ENCODE measurements at places on chromosomes 6 and 20. TPM values are rescaled to one million over a fixed set of nuclear protein-coding genes. Genes with fewer than 3 reads are reported as not detected.

GRCh38 chr6:157539900-157540752 lies 159.1 kb downstream of the ZDHHC14 start:
- peaks cover 6% of the 10 kb centered on the region for H3K27me3 ChIP-seq
- peaks cover 36% of the 10 kb centered on the region for H3K4me1 ChIP-seq
- no peak overlapping the region for H3K4me3 ChIP-seq
- H3K27ac ChIP-seq, result no peak overlapping the region

The GTF2H4 gene
- 60.3 TPM for total RNA-seq

The BMP6 gene
- total RNA-seq, result 0.50 TPM

The SPO11 gene
- not detected for total RNA-seq

The C6orf15 gene
- not detected for total RNA-seq

DNA sequence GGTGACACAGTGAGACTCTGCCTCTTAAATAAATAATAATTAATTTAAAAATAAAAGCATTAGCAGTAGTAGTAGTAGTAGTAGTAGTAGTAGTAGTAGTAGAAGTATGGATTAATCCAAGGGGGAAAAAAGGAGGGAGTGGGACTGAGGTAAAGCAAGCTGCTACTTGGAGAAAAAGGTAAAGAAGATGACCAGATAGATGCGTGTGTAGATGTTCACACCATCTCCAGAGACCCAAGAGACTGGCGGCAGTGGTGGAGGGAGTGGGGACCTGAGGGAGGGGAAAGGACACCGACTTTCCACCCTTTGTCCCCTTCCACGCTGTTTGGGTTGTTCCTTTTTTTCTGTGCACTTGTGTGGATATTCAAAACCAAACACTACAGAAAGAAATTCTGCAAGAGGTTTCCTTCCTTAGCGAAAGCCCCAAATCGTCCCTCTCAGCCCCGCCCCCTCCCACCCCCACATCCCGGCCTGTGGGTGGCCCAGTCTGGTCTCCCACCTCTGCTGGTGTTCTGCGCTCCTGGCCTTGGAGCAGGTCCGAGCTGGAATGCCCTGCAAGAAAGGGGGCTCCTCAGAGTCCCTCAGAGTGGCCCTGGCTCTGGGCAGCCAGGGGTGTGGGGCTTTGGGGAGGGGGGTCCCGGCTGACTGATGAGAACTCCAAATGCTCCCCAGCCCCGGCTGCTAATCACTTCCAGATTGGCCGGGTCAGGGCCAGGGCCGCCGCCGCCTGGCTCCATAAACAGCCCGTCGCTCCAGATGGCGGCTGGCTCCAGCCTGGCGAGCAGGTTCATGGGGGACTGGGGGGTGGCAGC lies 60.2 kb downstream of the UBE2V1 start:
- peaks cover 10% of the 10 kb centered on the region for H3K4me1 ChIP-seq
- no peak for DNase-seq
- peaks cover 11% of the 10 kb centered on the region for H3K27me3 ChIP-seq
- H3K27ac ChIP-seq, result no peak overlapping the region
- H3K36me3 ChIP-seq, result no peaks in the 10 kb centered on the region

The SRMS gene
- total RNA-seq, result not detected

GRCh38 chr6:63644668-63645326 lies 9.2 kb downstream of the PHF3 start:
- no peak overlapping the region for H3K4me3 ChIP-seq
- H3K27ac ChIP-seq, result no peak overlapping the region
- DNase-seq, result no peak
- H3K36me3 ChIP-seq, result peaks cover 12% of the 10 kb centered on the region
- peaks cover 21% of the 10 kb centered on the region for H3K4me1 ChIP-seq

The CRISP2 gene
- total RNA-seq, result not detected

The SLC17A2 gene
- not detected for total RNA-seq

GRCh38 chr20:3046677-3047462 lies 1.0 kb downstream of the MRPS26 start:
- no peaks in the 10 kb centered on the region for H3K27me3 ChIP-seq
- DNase-seq, result no peak
- H3K36me3 ChIP-seq, result peaks cover 35% of the 10 kb centered on the region
- H3K4me3 ChIP-seq, result peak overlapping the region; percentile 93

The OR12D2 gene
- total RNA-seq, result not detected

DNA sequence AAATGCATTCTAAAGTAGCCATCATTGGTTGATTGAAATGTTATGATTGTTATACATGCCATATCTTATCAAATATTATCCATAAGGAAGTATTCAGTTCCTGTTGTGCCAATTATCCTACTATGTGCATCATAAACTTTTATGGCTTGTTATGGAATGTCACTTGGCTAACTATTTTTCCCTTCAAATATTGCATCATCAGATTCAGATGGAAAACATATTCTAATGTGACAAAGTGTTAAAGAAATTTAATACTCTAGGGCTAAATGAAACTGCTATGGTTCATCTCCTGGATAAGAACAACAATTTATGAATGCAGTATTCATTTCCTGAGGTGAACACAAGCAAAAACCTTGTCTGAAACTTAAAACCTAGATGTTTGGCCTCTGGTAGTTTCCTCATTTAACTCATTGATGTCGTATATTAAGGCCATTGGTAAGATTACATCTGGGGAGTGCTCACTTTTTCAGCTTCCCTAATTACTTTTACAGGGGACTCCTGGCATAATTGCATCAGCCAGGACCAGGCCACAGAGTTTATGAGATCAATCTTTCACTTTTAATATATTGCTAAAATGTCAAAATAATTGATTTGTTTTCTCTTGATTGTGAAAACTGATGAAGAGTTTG lies 134.9 kb upstream of the CEP162 start:
- no peaks in the 10 kb centered on the region for H3K4me1 ChIP-seq
- no peaks in the 10 kb centered on the region for H3K36me3 ChIP-seq
- H3K4me3 ChIP-seq, result no peak overlapping the region

- no peaks in the 10 kb centered on the region for H3K36me3 ChIP-seq
- no peaks in the 10 kb centered on the region for H3K27me3 ChIP-seq
- H3K4me1 ChIP-seq, result no peaks in the 10 kb centered on the region
- no peak for DNase-seq
These were observed 44.2 kb upstream of the RIPPLY2 start for GRCh38 chr6:83808926-83809325.

GRCh38 chr20:14780508-14780907 lies 443.1 kb upstream of the FLRT3 start:
- H3K4me1 ChIP-seq, result no peaks in the 10 kb centered on the region
- H3K36me3 ChIP-seq, result no peaks in the 10 kb centered on the region
- no peak for DNase-seq
- no peaks in the 10 kb centered on the region for H3K27me3 ChIP-seq

- no peak overlapping the region for H3K27ac ChIP-seq
- H3K4me1 ChIP-seq, result no peaks in the 10 kb centered on the region
These were observed 352.8 kb upstream of the SYNCRIP start for GRCh38 chr6:85995339-85996033.

The RAD21L1 gene
- not detected for total RNA-seq

The WFDC10B gene
- not detected for total RNA-seq

DNA sequence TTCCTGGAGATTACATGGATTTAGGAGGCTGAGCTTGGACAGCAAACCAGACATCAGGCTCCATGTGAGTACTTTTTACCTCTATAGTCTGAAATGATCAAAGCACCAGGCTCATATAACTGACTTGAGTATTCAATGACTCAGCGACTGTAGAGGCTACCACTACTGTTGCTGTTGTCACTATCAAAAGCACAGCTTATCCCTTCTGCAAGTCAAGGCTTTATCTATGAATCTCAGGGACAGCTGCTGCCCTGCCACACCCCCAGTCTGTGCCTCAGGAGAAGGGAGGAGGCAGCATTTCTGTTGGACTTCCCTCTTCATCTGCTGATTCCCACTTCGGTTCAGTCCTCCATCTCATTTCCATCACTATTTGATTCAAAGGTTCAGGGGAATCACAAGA lies 80.5 kb upstream of the CNR1 start:
- no peaks in the 10 kb centered on the region for H3K36me3 ChIP-seq
- H3K4me1 ChIP-seq, result no peaks in the 10 kb centered on the region
- DNase-seq, result no peak
- H3K27me3 ChIP-seq, result no peaks in the 10 kb centered on the region
- H3K27ac ChIP-seq, result no peak overlapping the region

- H3K4me3 ChIP-seq, result no peak overlapping the region
- no peaks in the 10 kb centered on the region for H3K36me3 ChIP-seq
- H3K27ac ChIP-seq, result no peak overlapping the region
- DNase-seq, result no peak
These were observed 46.1 kb upstream of the JAG1 start for GRCh38 chr20:10719740-10720385.

DNA sequence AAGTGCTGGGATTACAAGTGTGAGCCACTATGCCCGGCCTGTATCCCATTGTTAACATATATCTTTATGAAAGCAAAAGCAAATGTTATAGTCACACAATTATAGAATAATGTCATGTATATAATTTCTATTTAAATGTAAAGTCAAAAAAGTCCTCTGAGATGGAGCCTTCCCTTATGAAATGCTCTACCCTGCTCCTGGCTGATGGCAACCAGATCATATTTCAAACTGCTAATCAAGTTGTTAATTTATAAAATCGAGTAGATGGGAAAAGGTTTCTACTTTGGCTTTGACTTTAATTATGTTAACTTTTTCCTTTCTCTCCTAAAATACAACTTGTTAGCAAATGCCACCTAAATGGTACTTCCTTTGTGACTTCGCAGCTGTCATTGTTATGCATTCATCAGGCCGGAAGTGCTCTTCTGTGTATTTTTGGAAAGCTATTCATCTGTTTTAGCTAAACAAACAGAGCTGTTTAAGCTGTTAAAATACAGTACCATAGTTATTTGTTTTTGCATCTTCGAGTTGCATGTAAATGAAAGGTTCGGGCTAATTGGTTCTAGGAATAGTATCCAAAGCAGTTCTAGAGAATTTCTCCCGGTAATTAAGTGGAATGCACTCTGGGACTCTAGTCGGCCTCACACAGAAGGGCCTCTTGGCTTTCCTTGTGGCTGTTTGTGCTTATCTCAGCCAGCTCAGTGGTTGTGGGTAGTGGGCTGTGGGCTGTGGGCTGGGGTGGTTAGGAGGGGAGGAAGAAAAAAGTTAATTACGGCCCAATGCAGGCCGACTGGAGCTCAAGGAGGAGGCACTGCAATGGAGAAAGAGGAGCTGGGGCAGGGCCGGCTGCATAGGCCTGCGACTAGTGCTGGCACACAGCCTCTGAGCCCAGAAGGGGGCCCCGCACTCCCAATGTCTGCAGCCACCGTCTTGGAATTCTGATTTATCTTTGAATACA lies 34.8 kb downstream of the SLC35D3 start:
- H3K27me3 ChIP-seq, result peaks cover 29% of the 10 kb centered on the region
- DNase-seq, result no peak
- no peak overlapping the region for H3K27ac ChIP-seq
- no peak overlapping the region for H3K4me3 ChIP-seq

DNA sequence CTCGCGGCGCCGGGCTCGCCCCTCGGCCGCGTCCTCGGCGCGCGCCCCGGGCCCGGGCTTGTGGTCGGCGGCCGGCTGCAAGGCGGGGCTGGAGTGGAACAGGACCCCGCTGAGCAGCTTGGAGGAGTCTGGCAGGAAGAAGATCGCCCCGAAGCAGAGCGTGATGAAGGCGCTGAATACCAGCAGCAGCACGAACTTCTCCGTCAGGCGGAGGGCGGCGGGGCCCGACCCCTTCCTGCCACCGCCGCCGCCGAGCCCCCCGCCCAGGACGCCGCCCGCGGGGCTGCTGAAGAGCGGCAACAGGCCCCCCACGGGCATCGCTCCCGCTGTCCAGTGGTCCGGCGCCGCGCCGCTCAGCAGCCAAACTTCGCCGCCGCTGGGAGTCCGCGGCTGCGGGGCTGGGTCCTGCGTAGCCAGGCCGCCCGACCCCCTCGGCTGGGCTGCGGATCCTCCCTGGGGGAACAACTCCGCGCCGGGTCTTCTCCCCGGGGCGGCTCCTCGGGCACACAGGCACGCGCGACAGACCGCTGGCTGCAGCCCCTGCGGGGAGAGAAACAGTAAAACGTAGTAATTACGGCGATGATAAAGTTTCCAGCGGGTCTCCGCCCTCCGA lies 707 bp downstream of the MAN1A1 start:
- peak overlapping the region; percentile 97 for H3K4me3 ChIP-seq
- peaks cover 53% of the 10 kb centered on the region for H3K4me1 ChIP-seq
- H3K36me3 ChIP-seq, result peaks cover 35% of the 10 kb centered on the region

The SMIM13 gene
- total RNA-seq, result 15.2 TPM

The SNRNP48 gene
- 18.4 TPM for total RNA-seq

GRCh38 chr6:39876826-39877225 lies 57.4 kb downstream of the MOCS1 start:
- H3K4me3 ChIP-seq, result no peak overlapping the region
- H3K4me1 ChIP-seq, result no peaks in the 10 kb centered on the region
- H3K36me3 ChIP-seq, result no peaks in the 10 kb centered on the region
- peaks cover 2% of the 10 kb centered on the region for H3K27me3 ChIP-seq
- H3K27ac ChIP-seq, result no peak overlapping the region

DNA sequence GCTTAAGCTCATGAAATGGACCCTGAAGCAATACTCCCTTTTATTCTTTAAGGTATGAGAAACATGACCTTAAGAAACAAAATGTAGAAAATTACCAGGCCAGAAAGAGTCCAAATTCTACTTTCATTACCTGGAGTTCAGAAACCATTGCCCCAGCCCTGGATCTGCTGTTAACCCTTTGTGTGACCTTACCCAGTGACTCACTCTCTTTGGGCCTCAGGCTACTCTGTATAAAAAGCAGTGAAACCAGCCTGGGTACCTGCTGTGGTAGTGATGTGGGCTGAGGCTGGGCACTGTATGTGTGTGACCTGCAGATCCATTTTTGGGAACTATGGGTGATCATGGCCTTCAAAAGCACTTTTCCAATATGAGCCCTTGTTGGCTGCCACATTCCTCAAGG lies 47.2 kb downstream of the SLC9A8 start:
- peaks cover 54% of the 10 kb centered on the region for H3K36me3 ChIP-seq
- no peaks in the 10 kb centered on the region for H3K27me3 ChIP-seq
- H3K27ac ChIP-seq, result no peak overlapping the region
- H3K4me1 ChIP-seq, result peaks cover 11% of the 10 kb centered on the region
- H3K4me3 ChIP-seq, result no peak overlapping the region

The JAG1 gene
- total RNA-seq, result 1.1 TPM

DNA sequence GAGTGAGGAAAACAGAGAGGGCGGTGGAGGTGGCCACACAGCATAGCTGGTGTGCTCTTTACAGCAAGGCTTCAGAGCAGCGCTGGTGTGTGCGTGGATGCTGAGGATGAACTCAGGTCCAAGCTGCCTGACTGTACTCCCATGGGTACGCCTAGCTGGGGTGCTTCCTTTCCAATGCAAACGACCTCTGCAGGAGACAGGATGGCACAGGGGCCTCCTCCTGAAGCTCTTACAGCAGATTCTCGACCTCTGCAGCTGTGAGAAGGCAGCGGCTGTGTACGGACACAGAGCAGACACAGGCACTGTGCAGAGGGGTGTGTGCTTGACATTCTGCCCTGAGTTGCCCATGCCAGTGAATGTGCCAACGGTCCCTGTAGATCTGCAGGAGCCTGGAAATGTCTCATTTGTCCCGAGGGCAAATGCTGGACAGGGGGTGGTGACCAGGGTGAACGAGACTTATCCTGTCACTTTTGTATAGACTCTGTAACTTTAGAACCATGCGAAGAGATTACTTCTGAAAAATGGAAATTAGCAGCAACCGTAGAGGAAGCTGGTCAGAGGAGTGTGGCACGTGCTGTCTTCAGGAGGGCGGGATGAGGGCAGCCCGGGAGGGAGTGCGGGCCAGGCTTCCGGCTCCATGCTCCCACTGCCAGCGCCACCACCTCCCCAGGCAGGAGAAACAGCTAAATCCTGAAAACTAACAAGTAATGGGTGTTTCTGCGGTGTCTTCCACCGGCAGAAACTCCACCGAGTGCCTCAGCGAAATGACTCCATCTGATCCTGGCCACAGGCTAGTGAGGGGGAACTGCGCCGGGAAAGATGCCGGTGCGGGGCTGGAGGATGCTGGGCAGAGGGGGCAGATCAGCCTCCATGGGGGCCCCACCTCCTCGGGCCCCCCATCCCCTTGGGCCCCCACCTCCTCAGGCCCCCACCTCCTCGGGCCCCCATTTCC lies 120.9 kb upstream of the RPS6KA2 start:
- DNase-seq, result no peak
- H3K4me3 ChIP-seq, result no peak overlapping the region
- H3K27ac ChIP-seq, result no peak overlapping the region
- no peaks in the 10 kb centered on the region for H3K36me3 ChIP-seq

The TMEM242 gene
- total RNA-seq, result 10.1 TPM

The MICA gene
- 6.5 TPM for total RNA-seq

The ELOVL4 gene
- 0.88 TPM for total RNA-seq

Data from activated CD4-positive, alpha-beta T cell treated with anti-CD3 and anti-CD28 coated beads, Interleukin-2, amount 10 ng/mL, durations not matched to agents 24 days and 14 days (primary cell).